ENCODE measurements at places on chromosomes 4 and X. TPM values are rescaled to one million over a fixed set of nuclear protein-coding genes. Genes with fewer than 3 reads are reported as not detected.

The ITIH6 gene
- total RNA-seq, result not detected

DNA sequence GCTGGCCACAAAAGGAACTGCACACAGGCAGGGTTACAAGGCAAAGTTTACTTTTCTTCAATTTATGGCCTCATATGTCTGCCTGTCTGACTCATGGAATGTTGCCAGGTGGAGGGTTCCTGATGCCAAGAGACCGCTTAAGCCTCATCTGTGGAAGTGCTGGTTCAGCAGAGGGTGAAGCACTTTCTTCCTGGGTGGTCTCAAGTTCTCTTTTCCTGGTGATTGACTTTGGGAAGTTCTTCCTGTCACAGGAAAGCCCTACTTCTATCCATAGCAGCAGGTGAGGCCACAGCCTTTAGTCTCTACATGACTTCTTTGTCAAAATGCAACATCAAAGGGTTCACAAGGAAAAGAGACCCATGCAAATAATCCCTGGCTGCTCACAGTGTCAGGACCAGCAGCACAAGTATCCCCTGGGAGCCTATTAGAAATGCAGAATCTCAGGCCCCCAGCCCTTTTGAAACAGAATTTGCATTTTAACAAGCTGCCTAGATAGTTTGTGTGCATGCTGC, 81.4 kb upstream of the IGFBP7 start:
- no peak for DNase-seq

- DNase-seq, result no peak
These were observed 528 bp upstream of the FGF2 start for GRCh38 chr4:122826079-122826527.

DNA sequence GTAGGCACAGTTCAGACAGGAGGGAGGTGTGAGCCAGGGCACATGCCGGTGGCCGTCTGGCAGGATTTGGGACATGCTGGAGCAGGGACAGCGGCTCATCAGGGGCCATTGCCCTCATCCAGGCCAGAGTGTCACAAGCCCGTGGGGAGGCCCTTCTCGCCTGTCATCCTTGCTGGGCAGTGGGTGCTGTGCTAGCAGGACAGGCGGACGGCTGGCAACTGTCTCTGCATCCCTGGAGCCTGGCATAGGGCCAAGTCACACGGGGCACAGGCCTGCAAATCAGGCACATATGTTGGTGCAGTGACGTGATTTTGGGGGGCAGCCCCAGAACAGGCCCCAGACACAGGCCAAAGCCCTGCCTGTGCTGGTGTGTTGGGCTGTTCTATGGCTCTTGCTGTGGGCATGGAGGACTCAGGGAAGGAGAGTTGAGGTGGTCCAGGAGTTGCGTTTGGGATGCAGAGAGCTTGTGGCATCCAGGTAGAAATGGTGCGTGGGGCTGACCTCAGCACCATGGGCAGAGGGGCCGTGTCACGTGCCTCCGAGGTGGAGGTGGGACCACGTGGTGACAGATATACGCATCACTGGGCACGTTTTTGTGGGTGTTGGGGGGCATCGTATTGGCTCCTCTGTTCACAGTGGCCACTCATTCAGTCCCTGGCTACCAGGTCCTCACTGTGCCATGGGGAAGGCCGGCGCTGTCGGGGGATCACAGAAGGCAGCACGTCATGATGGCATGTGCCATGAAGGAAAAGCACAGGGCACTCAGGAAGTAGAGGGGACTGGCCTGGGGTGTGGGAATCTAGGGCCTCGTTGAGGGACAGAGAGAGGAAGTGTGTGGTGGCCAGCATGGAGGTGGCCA, 14.6 kb upstream of the MSANTD1 start:
- DNase-seq, result no peak

DNA sequence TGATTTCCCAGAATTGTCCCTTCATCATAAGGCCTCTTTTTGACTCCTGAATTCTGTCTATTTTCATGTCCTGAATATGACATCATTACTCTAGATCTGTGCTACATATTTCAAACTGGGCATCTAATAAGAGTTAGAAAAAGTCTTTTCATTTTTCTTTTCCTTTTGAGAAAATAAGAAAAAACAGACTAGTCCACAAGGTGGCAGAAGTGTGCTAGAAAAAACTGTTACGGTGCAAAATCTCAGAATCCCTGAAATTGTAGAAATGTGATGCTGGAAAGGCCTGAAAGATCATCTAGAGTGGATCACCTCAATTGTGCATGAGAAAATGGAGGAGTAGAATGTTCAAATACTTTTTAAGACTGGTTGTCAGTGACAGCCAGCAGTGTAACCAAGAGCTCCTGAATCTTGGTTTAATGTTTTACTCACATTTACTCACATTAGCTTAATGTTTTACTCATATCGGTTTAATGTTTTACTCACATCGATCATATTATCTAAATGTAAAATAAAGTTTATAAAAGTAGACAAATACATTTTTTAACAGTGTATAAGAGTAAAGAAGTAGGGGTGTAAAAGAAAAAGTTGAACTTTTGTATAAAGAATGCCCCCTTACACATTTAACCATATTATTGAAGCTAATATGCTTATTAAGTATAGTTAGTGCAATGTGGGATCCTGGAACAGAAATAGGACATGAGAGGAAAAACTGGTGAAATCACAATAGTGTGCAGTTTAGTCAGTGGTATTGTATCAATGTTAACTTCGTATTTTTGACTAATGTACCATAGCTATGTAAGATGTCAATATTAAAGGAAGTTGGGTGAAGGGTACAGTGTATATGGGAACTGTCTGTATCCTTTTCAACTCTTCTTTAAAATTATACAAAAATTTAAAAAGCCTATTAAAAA, 15.2 kb downstream of the ASB11 start:
- no peak for DNase-seq
